ENCODE measurements at places on chromosomes 12 and 14.

DNA sequence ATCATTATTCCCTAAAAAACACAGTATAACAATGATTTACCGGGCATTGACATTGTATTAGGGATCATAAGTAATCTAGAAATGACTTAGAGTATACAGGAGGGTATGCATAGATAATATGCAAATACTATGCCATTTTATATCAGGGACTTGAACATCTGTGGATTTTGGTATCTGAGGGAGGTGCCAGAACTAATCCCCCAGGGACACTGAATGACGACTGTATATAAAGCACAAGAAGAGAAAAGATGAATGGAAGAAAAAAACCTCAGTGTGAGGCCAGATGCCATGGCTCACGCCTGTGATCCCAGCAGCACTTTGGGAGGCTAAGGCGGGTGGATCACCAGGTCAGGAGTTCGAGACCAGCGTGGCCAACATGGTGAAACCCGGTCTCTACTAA lies 25.5 kb upstream of the COX6A1 start:
- no peak for DNase-seq

DNA sequence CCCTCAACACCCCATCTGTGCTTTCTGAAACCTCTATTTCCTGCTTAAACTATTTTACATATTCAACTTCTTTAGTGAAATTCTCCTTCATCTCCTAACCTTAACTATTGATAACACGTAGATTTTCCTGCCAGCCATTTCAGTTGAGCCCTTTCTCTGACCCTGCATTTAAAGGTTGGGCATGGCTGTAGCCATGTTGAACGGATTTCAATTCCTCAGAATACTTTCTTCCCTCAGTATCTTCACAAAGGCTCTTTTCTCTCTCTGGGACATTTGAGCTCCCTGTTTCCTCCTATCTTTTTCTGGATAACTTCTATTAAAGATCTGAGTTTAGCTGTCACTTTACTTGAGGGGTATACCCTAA lies 1.2 kb downstream of the PPHLN1 start:
- DNase-seq, result no peak

- DNase-seq, result peak; percentile 46
Observed at GRCh38 chr14:81990312-81990761, 456.7 kb upstream of the SEL1L start.

GRCh38 chr12:109795023-109795422 lies 38.2 kb downstream of the TRPV4 start:
- no peak for DNase-seq

- no peak for DNase-seq
Observed at GRCh38 chr12:79688376-79689060, 2.2 kb downstream of the PAWR start.

- no peak for DNase-seq
Observed at GRCh38 chr12:50927356-50927755, 25.0 kb upstream of the HIGD1C start.

DNA sequence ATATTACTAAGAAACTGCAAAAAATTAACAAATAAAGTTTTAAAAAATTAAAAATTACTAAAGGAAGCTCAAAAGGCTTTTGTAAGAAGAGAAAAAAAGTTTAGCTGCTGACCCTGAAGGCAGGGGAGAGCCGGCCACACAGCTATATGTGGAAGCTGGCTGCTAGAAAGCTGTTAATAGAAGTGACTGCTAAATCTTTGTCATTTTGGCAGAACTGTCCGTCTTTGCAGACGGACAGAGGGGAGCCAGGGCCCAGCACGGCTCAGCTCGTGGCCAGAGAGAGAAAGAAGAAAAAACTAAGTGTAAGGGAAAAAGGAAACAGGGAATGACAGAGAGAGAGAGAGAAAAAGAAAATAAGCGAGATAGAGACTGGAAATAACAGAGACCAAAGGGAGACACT lies 27.9 kb downstream of the PRMT8 start:
- no peak for DNase-seq

DNA sequence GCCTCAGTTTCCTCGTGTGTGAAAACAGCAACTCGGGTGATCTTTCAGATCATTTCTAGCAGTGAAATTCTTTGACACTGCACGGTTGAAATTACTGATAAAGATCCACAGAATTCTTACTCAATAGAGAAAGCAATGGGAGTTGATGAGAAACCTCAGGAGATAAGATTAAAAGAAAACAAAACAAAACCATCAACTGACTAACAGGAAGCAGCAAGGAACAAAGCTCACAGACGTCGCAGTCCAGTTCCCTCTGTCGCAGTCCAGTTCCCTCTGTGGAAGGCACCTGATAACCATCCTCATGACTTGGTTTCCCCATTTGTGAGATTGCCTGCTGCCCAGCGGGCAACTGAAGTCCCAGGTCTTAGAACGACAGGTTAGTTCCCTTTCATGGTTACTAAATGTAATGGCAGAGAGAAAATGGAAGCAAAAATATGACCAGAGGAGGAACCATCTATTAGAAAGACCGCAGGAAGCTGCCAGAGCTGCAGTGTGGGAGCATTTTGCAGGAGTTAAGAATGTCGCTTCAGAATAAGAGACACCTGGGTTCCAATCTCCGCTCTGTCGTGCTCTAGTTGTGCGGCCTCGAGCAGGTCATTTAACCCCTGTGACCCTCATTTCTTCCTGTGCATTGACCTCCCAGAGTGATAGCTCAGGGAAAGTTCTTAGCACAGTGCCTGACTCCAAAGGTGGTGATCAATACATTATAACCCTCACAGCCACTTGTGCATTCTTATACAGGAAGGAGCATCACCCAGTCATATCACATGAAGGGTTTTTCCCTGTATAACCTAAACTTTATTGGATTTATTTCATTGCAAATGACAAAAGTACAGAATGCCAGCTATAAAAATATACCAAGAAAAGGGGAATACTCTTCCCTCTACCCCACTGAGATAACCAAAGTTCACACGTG lies 5.1 kb upstream of the MED13L start:
- no peak for DNase-seq

DNA sequence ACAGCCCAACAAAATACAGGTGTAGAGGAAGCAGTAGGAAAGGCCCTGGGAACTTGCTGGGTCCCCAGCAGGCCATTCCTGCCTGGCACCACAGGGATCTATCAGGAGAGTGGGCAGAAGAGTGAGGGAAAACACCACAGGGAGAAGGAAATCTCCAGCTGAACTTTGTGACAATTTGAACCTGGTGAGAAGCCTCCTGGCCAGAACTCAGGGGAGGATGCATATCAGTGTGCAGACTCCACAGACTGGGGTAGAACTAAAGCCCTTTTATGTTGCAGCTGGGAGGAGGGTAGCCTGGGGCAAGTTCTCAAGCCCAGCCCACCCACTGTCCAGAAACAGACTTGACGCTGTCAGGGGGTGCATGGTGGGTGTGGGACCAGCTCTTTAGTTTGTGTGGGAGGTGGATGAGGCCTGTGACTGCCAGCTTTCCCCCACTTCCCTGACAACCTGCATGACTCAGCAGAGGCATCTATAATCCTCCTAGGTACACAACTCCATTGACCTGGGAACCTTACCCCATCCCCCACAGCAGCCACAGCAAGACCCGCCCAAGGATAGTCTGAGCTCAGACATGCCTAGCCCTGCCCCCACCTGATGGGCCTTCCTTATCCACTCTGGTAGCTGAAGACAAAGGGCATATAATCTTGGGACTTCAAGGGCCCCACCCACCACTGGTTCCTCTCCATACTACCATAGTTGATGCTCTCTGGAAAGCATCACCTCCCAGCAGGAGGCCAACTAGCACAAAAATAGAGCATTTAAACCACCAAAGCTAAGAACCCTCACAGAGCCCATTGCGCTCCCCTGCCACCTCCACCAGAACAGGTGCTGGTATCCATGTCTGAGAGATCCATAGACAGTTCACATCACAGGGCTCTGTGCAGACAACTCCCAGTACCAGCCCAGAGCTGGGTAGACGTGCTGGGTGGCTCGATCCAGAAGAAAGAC lies 28.9 kb downstream of the PNN start:
- no peak for DNase-seq

DNA sequence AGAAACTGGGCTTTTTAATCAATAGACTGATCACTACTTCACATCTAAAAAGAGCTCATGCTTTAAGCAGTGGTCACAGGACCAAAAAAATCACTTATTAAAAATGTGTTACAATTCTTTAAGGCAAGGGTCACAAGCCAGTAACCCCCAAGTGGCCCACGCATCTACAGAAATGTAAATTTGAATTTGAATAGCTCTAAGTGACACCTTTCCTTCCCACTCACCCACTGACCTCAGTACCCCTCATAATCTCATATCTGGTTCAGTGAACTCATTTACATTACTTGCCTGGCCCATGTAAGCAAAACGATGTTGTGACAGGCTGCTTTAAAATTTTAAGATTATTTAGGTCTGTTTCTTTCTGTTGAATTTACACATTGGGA lies 27.4 kb downstream of the NELL2 start:
- DNase-seq, result no peak

- DNase-seq, result no peak
Observed at GRCh38 chr12:56143870-56144269, 8.5 kb upstream of the MYL6B start.

GRCh38 chr12:27871946-27872345 lies 91.9 kb upstream of the MANSC4 start:
- no peak for DNase-seq

- no peak for DNase-seq
Observed at GRCh38 chr12:92426332-92426731, 276.5 kb upstream of the PLEKHG7 start.

DNA sequence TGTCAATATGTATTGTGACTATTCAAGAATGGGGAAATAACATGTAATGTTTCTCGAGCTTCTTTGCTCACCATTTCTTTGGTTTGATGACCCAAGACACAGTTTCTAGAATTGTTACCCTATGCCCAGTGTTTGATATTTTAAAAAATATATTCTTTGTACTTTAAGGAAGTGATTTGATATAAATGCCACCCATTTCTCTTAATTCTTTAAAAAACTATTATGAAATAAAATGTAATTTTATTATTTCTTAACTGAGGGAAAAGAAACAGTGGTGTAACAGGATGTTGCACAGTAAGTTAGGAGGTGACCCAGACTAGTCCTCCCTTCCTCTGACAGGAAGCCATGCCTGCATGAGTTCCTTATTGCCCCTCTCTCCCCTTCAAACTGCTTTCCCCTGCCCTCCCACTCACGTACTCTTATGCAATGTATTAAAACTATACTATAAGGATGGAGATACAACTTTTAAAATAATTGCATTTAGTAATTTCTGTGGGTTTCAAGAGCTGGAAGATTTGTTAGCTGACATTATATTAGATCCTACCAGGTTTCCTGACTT lies 279.4 kb downstream of the TMTC2 start:
- no peak for DNase-seq

DNA sequence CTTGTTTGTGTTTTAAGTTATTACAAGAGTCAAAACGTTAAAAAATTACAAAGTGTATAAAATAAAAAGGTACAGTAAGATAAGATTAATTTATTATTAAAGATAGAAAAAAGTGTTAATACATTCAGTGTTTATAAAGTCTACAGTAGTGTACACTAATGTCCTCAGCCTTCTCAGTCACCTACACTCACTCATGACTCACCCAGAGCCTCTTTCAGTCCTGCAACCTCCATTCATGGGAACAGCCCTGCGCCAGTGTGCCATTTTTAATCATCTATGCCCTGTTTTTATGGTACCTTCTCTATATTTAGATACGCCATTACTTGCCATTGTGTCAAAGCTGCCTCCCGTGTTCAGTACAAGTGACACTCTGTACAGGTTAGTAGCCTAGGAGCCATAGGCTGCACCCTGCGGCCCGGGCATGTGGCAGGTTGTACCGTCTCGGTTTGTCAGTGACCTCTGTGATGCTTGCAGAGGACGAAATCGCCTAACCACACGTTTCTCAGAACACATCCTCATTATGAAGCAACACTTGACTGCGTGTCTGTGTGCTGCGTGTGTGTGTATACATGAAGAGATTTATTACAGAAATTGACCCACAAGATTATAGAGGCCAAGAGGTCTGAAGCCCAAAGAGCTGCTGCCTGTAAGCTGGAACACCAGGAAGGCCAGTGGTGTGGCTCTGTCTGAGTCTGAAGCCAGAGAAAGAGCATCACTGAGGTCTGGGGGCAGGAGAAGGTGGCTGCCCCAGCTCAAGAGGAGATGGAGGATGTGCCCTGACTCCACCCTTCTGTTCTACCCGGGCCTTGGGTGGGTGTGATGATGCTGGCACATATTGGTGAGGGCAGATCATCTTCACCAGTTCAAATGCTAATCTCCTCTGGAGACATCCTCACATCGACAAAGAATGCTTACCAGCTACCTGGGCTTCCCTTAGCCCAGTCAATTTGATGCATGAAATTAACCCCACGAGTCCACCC lies 116.6 kb upstream of the C14orf180 start:
- peak; percentile 15 for DNase-seq

DNA sequence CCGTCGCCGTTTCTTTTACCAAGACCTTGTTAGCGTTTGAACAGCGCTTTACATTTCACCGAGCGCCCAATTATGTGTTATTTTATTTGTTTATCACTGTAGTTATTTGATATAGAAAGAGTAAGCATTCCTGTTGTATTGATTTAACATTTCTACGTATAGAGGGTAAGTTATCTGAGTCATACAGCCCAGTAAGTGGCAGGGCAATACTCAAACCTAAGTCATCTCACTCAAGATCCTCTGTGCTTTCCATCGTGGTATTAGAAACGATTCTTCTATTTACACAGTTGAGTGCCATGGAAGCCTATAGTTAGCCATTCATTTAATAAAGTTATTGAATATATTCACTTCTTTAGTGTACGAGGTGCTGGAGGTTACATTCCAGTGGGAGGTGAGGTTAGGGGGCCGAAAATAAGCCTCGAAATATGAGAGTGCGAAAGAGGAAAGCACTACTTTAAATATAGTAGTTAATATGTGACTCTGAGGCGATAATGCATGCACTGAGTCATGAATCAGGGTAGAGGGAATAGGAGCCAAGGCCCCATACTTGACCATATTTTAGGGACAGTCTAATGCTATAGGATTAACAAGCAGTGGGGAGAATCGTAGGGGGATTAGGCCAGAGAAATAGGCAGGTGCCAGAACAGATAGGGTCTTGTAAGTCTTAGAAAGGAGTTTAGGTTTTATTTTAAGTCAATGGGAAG lies 629 bp downstream of the RAD51AP1 start:
- DNase-seq, result no peak

DNA sequence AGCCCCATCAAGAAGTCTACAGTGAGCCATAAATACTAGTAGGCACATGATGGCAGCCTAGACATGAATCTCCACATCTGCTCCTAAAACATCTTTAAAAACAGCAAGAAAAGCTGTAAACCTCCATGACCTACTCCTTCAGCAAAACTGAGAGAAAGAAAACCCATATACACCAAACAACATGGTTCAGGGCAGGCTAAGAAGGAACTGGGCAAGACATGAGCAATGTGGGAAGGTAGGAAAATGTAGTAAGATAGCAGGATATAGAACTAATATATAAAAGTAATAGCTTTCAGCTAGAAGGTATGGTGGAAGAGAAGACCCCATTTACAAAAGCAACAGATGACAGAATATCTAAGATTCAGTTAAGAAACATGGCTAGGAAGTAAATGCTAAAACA lies 88.8 kb downstream of the RPS6KA5 start:
- DNase-seq, result no peak
